ENCODE measurements at places on chromosomes 1 and 21.

- no peak for DNase-seq
Observed at GRCh38 chr1:213110349-213111300, 59.6 kb downstream of the RPS6KC1 start.

DNA sequence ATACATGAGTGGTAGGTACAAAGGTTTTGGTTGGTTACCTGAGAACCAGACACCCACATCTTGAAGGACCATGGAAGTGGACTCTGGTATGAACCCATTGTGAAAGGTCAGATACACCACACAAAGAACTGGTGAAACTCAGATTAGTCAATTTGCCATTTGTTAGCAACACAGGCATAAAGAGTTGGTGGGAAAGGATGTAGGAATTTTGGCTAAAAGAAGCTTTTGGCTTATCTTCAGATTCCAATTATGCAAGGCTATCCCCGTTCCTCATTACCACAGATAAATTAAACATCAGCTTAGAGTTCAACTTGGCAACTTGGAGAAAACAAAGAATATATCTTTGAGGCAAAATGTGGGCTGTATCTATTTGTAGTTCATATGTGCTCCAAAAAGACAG is 87.0 kb upstream of the IRF2BP2 start:
- no peak for DNase-seq

DNA sequence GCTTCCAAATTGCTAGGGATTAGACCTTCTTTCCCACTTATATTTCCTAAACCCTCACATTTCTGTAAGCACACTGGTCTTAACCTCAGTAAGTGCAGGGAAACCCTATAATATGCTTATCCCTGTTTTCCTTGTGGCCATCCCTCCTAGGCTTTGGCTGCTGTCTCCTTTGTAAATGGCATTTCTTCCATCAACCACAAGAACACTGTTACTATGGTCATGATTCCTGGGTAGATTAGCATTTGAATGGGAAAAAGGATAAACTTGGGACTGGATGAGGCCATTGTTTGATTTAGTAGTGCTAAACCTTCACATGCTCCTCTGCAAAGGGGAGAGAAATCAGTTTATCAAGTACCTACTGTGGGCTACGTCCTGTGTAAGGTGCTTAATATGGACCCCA is 16.2 kb upstream of the AGO3 start:
- no peak for DNase-seq

DNA sequence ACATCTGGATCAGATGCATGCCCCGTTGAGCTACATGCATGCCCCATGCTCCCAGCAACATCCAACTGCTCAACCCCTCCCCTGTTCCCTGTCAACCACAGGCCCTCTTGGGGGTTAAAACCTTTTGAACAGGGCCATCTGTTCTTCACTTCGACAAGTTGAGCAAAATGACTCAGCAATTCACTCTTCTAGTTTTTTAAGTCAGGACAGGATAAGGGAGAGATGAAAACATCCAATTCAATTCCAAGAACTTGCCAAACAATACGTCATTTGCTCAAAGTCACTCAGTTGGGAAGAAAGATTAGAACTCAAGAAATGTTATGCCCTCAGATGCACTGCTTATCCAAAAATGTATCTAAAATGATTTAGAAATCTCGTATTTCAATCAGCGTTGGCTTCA is 46.1 kb upstream of the MTF2 start:
- DNase-seq: no peak

DNA sequence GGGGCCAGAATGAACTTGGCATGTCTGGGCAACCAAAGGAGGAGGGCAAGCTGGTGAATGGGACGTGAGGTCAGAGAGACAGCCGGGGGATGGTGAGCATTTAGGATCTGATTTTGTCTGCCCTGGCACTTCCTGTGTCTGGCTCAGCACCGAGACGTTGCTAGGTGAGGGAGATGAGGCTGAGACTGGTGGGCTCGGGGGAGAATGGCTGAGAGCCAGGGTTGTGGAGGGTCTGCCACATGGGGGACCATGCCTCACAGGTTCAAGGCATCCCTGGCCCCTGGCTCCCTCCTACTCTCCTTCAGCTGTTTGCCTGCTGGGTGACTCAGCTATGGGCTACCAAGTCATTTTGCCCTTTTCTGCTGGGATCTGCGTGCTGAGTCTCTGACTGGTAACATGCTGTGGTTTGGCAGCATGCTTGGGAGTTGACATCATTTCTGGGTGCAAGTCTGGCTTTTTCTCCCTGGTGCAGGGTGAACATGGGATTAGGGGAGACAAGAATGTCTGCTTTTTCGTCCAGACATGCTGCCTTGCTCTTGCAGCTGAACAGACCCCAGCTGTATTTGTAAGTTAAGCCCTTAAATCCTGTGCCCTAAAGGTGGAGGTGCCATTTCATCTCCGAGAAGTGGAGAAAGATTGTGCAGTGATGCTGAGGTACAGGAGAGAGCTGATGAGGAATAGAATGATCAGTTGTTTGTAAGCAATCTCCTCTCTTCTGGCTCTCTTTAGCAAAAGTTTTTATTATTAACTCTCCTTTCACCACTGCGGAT is 17.6 kb downstream of the GALNT2 start:
- DNase-seq: no peak

GRCh38 chr1:200903793-200904192 is 9.1 kb downstream of the INAVA start:
- no peak for DNase-seq

DNA sequence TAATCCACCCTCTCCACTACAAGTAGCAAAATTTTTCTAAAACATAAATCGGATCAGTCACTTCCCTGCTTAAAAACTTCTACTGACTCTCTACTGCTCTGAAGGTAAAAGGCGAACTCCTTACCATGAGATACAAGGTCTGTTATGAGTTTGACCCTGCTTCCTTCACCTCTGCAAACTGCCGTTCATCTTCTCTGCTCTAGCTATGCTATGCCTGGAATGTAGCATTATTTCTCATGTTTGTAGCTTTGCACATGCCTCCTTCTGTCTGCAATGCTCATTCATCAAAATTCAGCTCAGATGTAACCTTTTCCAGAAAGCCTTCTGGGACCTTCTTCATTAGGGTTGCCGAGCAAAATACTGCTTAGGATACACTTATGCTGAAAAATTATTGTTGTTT is 30.8 kb downstream of the RPL5 start:
- DNase-seq: no peak

GRCh38 chr1:94044290-94044790 is 76.6 kb downstream of the ABCA4 start:
- DNase-seq: no peak

DNA sequence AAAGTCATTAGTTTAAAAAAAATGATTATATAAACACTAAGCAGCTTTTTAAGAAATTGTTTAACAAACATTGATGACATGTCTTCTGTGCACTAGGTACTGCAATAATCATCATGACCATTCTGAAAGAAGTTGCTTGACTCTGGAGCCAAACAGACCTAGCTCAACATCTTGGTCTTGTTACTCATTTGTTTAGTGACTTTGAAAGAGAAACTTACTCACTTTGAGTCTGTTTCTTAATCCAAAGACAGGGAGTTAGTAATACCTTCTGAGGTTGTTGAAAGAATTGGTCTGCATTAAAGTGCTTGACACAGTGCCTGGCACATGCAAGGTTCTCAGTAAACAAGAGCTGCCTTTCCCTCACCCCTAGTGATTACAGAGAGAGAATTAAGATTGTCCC is 84.4 kb downstream of the SGIP1 start:
- no peak for DNase-seq

- DNase-seq: no peak
Observed at GRCh38 chr1:173888749-173889148, 20.6 kb downstream of the ZBTB37 start.
